Activated CD4-positive, alpha-beta T cell treated with anti-CD3 and anti-CD28 coated beads, Interleukin-2, amount 50 U/mL, for 24 hours (primary cell): ENCODE measurements at places on chromosomes 13 and 19.

DNA sequence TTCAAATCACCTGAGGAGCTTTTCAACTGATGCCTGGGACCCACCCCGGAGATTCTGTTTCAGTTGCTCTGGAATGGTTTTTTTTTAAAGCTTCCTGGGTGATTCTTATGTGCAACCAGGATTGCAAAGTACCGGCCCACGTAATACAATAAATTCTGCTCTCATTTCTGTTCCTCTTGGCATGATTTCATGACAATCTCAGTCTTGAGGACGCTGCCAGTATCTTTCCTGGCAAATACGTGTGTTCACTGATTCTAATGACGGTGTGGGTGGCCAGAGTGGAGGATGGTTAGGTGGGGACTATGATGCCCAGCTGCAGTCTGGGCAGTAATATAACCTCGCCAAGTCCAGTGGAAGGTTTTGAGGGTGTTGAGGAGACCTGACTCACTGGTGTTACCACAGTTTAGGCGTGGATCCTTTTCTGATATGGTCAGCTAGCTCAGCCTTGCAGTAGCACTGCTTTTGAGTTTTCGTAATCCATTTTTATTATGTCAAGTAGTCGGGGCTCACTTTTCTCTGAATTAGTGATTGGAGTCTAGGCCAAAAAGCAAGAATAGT is 49.4 kb downstream of the FAM124A start:
- DNase-seq: no peak

GRCh38 chr19:44744871-44745332 is 3.6 kb upstream of the BCL3 start:
- no peak for DNase-seq

- DNase-seq: no peak
These were observed 1315.8 kb downstream of the EFNB2 start for GRCh38 chr13:105219651-105220050.

DNA sequence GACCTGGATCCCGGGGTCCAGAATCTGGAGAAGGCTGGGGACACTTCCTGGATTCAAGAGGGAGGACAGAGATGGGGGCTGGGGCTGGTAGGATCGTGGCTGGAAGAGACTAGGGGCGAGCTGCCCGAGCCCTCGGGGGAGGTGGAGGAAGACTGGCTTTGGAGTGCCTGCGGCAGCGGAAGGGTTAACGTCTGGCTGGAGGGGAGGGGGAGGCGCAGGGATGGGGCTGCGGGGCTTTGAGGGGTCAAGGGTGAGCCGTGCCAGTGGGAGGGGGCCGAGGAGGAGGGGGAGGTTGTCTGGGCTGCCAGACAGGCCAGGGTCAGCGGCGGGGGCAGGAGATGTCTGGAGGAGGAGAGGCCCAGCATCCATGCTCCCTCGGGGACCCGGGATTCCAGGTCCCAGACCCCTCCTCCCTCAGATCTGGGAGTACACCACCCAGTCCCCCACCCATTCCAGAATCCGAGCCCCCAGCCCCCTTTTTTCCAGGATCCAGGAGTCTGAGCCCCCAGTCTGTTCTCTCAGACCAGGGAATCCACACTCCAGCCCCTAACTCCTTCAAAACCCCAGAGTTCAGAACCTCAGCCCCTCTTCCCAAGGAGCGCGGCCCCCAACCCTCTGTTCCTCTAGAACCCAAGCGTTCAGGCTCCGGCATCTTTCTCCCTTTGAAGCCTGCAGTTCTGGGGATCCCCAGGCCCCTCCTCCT is 3.2 kb upstream of the SPACA6 start:
- no peak for DNase-seq

DNA sequence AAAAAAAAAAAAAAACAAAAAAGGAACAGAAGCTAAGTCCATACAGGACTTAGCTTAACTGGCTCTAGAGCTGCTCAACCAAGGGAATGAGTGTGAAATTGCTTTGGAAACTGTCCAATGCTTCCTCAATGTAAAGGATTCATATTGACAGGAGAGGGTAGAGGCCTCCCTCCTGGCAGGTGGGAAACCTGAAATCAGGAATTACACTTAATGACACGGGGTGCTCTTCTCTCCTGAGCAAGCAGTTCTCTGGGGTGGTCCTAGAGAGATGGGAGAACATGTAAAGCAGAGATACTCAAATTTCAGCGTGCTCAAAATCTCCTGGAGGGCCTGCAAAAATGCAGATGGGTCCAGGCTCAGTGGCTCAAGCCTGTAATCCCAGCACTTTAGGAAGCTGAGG is 3.6 kb upstream of the MAG start:
- DNase-seq: no peak

- no peak for DNase-seq
These were observed 4.6 kb downstream of the PPP5C start for GRCh38 chr19:46351241-46352041.

- DNase-seq: no peak
These were observed 219.0 kb downstream of the KATNAL1 start for GRCh38 chr13:30088312-30088855.

DNA sequence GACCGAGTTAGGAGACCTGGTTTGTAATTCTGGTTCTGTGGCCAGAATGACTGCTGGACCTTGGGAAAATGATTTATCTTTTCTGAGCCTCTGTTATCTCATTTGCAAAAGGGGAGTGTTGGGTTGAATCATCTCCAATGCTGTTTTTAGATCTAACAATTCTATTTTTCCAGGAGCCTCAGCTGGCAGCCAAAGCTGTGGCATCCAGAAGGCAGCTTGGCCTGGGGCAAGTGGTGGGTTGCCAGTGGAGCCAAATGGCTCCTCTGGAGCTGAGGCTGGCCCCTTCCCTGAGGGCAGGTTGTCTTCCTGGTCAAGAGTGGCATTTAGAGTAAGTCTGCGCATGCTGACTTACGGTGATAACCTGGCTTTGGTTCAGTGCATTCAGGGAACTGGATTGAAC is 21.3 kb downstream of the B3GLCT start:
- DNase-seq: no peak

DNA sequence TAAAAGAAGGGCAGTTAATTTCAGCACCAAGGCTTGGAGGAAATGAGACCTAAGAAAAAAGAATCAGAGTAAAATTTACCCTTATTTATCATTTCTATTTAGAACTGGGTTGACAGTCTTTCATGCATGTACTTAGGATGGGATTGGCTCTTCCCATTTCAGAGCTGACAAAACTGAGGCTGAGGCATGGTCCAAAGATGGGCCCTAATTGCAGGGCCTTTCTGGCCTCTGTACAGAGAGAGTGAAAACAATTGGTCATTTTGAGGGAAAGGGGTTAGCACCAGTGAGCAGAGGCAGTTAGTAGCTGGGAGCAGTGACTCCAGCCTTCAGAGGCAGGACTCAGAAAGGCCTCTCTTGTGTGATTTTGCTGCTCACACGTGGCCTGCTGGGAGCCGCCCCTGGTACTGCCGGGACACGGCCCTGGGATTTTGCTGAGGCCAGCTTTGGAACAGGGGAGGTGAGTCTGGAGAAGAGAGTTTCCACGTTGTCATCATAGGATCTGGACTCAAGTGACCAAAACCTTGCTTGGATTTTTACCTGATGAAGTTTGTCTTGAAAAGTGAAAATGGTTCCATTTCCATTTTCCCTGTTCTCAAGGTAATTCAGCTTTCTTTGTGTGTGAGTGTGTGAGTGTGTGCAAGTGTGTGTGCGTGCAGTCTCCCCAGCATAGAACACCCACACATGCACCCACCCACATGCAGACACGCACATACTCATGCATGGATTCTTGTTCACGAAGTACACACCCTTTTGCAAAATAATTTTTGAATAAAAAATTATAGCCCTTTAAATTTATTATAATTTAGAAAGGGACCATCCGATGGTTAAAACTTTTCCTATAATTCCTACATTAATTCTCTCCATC is at the start of gene ZNF536:
Gene ZNF536, plus strand, starts transcription at position 425 of the 865 bp plus-strand sequence. CDS start 71,179 bp downstream, outside the sequence.
- DNase-seq: no peak

DNA sequence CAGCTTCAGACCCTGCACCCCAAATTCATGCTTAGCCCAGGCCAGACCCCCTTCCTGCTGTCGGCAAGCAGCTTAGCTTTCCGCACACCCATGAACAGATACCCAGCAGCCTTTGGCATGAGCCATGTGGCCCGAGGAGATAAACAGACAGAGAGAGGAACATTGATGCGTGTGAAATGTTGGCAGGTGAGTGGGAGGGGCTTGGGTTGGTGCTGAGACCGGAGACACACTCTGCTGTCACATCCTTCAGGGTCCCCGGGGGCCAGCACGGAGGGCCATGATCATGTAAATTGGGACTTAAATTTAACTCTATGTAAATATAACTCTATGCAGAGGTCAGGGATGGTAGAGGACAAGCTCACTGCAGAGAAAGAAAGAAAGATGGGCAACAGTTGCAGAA is 1.5 kb downstream of the CD22 start:
- no peak for DNase-seq

DNA sequence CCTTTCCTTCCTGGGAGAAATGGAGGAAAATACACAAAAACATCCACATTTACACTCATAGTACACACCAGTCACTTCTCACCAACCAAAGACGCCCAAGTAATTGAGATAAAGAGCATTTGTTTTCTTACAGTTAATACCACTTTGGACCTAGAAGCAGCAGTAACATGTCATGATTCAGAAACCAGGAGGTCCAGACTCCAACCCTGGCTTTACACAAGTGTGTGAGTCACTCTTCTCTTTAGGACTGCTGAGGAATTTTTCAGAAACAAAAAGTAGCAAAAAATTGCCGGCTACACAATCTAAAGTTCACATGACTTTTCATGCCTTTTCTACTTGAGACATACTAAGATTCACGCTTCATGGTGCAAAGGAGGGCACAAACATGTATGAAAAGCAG is 42.1 kb downstream of the TUBGCP3 start:
- DNase-seq: no peak

DNA sequence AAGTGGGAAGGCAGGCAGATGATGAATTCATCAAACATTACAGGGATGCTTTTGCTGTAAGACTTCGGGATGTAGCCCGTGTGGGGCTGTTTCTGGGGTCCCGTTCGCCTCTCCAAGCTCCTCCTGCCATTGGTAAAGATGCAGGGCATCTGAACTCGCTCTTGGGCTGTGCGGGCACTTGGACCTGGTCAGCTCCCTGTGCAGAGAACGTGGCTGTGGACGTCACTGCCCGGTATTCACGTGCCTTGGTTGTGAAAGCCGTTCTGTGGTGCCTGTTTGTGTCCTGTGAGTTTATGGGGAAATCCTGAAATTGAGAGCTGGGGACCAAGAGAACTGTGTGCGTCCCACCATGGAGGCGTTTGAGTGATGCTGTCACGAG is 5.4 kb downstream of the TFDP1 start:
- no peak for DNase-seq

- no peak for DNase-seq
These were observed 778.8 kb upstream of the SLITRK5 start for GRCh38 chr13:86892330-86892729.

- no peak for DNase-seq
These were observed 87.4 kb upstream of the TEX29 start for GRCh38 chr13:111233080-111233479.

DNA sequence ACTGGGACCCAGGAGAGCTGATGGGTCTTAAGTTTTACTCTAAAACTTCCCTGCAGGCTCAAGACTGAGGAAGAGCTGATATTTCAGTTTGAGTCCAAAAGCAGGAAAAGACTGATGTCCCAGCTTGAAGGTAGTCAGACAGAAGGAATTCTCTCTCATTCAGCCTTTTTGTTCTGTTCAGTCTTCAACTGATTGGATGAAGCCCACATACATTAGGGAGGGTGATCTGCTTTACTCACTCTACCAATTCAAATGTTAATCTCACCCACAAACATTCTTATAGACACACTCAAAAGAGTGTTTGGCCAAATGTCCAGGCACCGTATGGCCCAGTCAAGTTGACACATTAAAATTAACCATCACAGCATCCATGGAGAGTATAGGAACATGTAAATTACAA is 173.5 kb downstream of the KCNRG start:
- DNase-seq: no peak

- DNase-seq: no peak
These were observed 280.0 kb downstream of the SHISA2 start for GRCh38 chr13:25771641-25772478.

DNA sequence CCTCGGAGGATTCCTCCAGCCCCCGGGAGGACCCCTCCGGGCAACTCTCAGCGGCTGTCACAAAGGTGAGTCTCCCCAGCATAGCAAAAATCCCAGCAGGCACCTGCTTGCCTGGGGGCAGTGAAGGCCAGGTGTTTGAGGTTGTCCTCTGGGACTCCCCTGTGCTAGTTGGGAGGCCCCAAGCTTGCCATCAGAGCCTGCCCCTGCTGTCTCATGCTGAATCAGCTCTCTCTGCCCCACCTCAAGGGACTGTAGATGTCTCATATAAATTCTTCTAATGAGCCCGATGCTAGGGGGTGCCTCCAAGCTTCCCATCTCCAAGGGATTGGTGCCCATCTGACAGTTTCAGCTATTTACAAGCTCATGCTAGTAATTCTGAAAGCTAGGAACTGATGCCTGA is 53.6 kb downstream of the NWD1 start:
- DNase-seq: no peak

GRCh38 chr13:113548778-113549621 is 35.6 kb upstream of the TFDP1 start:
- DNase-seq: no peak

DNA sequence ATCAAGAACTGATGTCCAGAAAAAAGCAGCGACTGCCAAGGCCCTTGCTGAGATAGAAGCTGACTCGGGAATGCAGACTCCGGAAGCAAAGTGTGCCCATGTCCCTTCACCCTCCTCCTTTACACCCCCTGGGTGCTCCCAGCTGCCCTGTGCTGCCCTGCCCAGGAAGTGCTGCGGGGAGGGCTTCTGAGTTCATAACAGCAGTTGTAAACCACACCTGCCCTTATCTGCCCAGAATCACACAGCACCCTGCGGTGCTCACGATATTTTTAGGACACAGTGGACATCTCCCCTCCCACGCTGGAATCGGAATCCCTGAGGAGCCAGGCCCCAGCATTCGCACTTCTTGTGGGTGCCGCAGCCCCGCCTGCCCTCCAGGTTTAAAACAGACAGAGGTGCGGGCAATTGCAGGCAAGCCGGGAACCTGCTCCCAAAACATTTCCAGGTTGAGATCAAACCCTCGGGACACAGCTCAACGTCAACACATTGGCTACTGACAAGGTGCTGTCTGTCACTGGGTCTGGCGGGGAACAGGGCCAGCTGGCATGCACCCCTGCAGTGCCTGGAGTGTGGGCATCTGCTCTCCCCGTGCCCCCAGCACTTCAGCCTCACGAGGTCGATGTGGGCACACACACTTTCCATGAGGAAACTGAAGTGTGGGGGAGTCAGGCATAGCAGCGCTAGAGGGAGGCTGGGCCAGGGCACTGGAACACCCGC is 36.8 kb downstream of the RAB20 start:
- no peak for DNase-seq

DNA sequence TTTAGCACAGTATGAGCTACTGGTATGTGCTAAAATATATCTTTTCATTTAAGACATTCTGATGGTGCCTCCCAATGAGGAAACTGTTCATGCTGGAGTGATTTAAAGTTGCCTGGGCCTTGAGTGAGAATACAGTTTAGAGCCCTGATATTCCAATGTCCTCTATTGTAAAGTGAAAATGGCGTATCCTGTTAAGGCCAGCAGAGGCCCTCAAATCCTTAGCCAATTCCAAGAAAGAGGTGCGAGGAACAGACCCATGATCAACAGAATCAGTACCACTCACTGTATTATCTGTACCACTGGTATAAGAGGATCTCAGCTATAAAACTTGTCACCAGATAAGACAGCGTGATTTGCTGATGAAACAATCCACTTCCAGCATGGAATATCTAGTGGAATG is 273.1 kb upstream of the SLITRK5 start:
- no peak for DNase-seq

- peak; percentile 69 for DNase-seq
These were observed 66.9 kb upstream of the TM9SF2 start for GRCh38 chr13:99434258-99434788.

GRCh38 chr19:5472286-5472685 is 17.1 kb downstream of the ZNRF4 start:
- DNase-seq: no peak

GRCh38 chr13:98839856-98840769 is 87.6 kb upstream of the SLC15A1 start:
- DNase-seq: no peak
